ENCODE measurements at places on chromosomes 7 and 10. TPM values are rescaled to one million over a fixed set of nuclear protein-coding genes. Genes with fewer than 3 reads are reported as not detected.

Gene ANKRD61
- 0.68 TPM for polyA plus RNA-seq

Gene HECW1
- polyA plus RNA-seq, result not detected

DNA sequence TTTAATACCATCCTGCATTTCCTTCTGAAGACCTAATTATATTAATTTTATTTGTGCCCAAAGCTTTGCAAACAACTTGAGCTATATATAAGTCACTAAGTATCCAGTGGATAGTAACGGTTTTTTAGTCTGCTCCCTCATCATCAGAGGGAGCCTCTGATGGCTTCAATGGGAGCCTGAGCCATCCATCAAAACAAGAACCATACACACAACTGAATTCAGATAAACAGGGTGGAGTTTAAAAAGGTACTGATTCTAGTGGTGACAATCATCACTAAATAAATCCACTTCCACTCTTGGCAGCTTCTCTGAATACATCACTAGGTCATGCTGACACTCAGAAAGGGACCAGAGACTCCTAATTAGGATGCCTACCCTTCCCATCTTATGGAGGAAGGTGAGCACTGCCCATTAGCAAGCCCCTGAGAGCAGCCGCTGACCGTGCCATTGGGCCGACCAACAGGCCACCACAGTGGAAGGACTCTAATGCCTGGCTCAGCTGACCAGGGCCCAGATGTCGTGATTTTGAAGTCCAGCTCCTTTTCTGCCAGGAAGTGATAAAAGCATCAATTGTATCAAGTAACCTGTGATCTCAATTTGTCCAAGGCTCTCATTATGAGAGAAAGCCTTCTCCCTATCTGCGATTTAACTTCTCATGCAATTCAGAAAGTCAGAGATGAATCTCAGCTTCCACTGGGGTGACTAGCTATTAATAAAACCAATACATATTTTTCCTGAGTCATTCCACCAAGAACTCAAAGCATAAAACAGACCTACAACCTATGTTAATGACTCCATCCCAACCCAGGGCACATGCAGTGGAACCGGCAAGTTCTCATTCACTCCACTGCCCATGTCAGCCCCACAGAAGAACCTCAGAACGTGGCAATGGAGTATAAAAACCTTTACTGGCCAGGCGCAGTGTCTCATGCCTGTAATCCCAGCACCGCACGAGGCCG is 13.1 kb downstream of the VOPP1 start:
- no peak for DNase-seq
- H3K36me3 ChIP-seq, result peaks cover 11% of the 10 kb centered on the region

DNA sequence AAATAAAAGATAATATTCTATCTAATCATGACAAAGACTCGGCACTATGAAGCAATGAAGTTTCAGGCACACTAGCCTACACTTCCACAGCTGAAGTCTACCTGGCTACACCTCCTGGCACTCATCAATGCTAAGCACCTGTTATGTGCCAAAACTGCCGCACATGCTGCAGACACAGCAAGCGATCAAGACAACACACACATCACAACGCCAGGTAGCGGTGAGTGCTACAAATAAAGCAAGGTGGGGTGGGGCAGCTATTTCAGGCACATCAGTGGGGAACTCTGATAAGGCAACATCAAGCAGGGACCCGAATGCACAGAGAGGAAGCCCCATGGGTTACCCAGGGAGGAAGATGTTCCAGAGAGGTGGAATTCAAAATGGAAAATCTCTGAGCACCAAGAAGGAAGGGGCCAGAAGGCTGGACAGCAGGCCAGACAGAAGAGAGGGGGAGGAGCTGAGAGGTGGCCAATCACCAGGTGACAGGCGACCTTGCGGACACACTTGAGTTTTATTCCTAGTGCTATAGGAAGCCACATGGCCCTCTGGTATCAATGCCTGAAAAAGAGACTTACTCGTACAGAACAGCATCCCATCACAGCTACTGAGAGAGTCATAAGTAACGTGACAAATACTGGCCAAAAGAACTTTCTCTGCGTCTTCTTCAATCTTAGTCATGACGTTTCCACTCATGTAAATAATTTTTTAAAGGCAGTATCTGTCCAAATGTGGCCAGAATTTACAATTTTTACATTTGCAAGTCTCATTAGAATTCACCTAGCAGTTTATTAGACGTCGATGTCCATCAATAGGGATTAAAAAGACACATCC is 8.0 kb downstream of the PSAP start:
- no peak overlapping the region for H3K27ac ChIP-seq
- H3K36me3 ChIP-seq, result peaks cover 1% of the 10 kb centered on the region
- H3K4me3 ChIP-seq, result no peak overlapping the region
- H3K27me3 ChIP-seq, result no peaks in the 10 kb centered on the region

DNA sequence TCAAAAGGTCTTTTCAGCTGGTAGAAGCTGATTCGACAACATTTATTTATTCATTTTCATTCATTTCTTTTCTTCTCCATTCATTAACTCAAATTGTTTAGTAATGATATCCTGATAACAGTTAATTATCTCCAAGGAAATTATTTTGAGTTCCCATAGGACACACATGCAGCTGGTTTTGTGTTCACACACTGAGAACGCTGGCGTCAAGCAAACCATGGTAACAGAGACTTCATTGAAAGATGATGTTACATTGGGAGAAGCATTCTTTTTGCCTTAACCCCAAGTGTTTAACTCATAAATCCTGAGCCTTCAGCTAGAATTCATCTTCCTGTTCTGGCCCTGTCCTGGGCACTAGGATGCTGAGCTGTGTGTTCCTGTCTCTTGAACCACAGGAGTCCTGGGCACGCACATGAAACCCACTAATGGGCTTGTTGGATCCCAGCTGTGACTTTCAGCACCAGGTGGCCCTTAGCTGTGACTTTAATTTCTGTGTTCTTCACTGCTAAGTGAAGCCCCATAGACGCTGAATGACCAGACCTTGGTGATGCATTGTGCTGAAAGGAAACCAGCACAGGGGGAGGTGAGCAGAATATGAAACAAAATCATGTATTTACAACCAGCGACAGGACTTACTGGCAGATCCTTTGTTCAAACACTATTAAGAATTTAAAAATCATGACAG is 121.5 kb upstream of the PRSS58 start:
- H3K27me3 ChIP-seq, result no peaks in the 10 kb centered on the region
- DNase-seq, result no peak
- H3K27ac ChIP-seq, result no peak overlapping the region
- no peaks in the 10 kb centered on the region for H3K36me3 ChIP-seq
- H3K4me3 ChIP-seq, result no peak overlapping the region

- no peak for DNase-seq
- H3K27me3 ChIP-seq, result no peaks in the 10 kb centered on the region
- peaks cover 12% of the 10 kb centered on the region for H3K4me1 ChIP-seq
- H3K27ac ChIP-seq, result no peak overlapping the region
These were observed 20.5 kb upstream of the SERPINE1 start for GRCh38 chr7:101106386-101106785.

- DNase-seq, result no peak
- H3K27ac ChIP-seq, result no peak overlapping the region
- no peak overlapping the region for H3K4me3 ChIP-seq
- no peaks in the 10 kb centered on the region for H3K4me1 ChIP-seq
These were observed 87.9 kb downstream of the TPK1 start for GRCh38 chr7:144747936-144748335.
